ENCODE measurements at places on chromosomes 1 and 21.

- DNase-seq = no peak
These were observed 12.9 kb upstream of the NUF2 start for GRCh38 chr1:163308811-163309210.

DNA sequence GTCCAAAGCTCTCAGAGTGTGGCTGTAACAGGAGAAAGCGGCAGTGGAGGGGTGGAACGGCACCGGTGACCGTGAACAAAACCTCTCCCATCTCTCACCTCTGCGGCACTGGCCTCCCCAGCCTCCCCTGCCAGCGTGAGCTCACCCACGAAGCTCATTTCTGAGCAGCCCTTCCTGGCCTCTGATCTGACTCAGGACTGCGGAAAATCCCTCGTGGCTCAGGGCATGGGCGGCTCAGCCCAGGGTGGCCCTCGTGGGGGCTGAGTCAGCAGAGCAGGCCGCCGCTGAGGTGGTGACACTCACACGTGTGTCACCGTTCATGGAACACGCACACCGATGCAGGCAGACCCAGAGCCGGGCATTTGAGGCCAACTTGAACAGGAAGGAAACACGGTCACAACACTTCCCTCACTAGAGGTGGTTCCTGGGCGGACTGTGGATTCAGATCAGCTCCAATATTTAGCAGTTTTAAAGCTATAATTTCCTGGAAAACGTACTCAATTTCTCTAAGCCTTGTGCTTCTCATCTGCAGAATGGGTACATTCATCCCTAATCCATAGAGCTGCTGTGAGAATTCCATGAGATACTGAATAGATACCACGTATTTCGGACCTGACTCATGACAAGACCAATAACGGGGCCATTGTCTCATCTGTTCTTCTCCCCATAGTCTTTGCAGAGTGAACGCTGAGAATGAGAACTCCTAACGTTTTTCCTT, 115.0 kb upstream of the TMPRSS2 start:
- DNase-seq = no peak

DNA sequence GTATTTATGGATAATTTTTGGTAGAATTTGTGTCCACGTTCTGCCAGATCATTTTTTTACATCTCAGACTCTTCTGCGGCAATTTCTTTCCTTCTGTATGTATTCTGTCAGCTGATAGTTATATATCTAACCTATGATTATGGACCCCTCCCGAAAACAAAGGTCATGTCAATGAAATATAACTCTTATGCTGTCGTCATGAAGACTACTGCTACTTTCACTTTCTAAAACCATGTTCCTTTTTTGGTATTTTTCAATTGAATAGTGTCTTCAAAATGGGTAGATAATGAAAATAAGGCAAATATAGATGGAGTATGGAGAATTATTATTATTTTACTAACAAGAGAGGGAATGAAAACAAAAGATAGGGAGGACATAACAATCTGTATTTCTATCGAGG, 3.2 kb downstream of the ANGPTL1 start:
- DNase-seq = no peak

DNA sequence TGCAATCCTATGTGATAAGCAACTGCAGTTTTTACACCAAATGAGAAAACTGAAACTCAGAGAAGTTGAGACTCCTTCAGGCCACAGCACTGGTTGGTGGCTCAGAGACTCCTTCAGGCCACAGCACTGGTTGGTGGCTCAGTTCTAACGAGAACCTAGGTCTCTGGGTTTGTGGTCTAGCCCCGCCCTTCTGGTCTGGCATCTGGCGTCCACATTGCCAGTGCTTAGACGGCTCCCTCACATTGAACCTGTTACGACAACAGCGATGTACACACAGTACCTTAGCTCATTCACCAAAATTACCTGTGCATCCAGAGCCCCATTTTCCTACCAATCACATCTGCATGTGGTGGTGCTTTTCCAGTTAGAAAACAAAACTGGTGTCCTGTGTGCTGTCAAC, 66.1 kb downstream of the NID1 start:
- no peak for DNase-seq

GRCh38 chr1:110460253-110461220, 9.6 kb downstream of the PROK1 start:
- peak; percentile 86 for DNase-seq

DNA sequence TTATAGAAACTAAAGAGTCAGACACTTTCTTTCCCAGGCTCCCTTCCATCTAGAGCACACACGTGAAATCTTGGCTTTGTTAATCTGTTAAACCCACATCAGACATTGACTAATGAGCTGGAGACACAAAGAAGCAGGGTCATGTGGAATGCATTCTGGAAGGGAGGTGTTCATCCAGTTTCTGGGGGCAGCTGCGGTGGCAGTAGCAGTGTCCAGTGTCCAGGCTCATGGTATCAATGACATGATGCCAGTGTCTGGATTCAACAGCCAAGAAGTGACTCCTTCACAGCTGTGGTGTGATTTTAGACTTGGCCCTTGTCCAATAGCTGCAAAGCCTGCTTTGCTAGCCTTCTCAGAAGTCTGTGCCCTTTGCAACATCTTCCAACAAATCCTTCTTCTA, 95.2 kb downstream of the NTPCR start:
- DNase-seq = peak; percentile 49

GRCh38 chr1:56469640-56470371, 109.6 kb downstream of the PLPP3 start:
- DNase-seq = no peak

DNA sequence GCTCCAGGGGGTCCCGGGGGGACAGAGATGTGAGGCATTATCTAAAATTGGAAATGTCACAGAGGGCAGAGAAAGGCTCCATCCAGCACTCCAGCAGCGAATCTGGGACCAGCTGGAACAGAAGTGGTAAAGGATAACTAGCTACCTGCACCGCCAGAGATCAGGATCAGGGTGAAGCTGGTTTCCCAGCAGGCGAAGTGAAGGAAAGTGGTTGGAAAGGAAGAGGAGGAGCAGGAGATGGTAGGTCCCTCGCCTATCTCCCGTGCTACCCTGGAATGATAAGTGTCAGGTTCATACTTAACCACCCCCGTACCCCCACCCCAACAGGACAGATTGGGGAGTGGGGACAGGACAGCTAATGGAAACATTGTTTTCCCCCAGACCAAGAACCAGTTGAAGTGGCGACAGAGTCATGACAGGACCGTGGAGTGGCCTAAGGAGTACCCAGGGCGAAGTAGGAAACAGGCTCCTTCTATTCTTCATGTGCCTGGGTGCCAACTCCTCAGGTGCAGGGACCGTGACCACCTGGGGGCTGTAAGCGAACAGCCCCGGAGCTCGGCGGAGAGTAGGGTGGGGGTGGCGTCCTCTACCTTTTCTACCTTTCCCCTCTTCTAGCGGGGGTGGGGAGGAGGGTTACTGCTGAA, 717 bp downstream of the B4GALT3 start:
- DNase-seq = peak; percentile 24

DNA sequence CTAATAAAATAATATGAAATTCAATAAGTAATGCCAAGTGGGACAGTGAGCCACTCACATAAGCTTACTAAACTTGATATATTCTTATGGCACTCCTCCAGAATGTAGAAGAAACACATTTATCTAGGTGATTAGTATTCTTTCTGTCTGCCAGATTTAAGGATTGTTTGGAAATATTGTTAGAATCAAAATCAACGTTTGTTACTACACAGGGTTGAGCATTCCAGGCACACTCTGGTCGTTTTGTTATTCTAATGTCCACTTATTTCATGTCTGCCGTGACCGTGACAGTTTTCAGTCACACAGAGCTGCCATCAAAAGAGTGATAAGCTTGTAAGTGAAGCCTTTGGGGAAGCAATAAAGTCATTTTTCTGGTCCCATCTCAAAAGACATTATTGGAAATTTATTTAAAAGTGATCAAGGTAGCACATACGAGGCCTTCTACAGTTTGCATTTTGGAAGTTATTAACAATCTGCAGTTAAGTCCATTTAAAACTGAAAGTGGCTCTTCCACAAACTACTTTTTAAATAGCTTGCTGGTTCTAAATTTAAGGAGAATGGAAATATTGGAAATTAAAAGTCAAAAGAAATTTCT, 38.0 kb downstream of the NFIA start:
- no peak for DNase-seq

DNA sequence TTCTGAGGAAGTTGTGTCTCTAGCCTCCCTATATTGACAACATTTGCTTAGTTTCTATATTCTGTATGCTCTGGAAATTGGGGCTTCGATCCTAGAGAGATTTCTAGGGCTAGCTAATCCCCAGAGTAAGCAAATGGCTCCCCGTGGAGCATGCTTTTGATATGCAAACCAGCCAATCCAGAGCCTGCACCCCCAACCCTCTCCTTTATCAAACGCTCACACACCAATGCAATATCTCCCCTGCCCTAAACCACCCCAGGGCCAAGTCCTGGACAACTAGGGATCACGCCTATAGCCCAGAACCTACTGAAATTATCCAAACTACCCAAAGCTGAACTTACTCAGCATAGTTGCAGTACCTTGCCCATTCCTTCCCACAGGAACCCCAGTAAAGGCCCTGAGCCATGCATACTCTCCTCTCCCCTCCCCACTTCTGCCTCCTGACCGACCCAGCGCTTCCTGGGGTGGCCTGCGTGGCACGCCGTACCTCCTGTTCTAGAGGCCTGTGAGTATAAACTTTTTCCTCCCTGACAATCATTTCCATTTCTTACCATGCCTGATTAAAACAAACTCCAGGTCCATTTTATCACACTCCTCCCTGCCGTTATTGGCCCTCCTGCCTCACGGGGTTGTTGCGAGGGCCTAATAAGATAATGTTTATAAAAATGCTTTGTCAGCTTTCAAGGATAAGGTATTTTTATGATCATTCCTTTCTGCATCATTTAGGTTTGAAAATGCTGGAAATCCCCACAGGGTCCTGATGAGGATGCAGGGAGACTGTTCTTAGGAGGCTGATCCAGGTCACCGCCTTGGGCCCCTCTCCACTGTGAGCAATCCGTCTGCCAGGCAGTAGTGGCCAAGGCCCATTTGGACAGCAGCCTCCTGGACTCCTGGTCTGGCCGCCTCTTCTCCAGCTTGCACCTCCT, 102.7 kb downstream of the TENT5C start:
- peak; percentile 68 for DNase-seq

DNA sequence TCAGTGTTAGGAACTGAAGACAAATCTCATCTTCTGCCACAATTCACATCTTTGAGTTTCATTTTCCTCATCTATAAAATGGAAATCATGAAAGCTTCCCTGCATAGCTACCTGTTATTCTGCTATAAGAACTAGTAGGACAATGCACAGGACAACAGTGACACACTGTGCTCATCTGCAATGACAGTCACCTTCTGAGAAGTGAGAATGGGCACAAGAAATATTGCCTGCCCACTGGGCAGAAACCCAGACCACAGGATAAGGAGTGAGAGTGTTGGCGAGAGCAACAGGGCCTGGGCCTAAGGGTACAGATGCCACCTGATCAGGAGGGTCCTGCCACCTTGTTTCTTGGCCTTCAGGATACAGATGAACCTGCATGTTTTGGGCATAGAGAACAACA, 23.3 kb upstream of the ARTN start:
- DNase-seq = no peak

GRCh38 chr1:111751906-111752575, 3.7 kb upstream of the DDX20 start:
- DNase-seq = no peak

DNA sequence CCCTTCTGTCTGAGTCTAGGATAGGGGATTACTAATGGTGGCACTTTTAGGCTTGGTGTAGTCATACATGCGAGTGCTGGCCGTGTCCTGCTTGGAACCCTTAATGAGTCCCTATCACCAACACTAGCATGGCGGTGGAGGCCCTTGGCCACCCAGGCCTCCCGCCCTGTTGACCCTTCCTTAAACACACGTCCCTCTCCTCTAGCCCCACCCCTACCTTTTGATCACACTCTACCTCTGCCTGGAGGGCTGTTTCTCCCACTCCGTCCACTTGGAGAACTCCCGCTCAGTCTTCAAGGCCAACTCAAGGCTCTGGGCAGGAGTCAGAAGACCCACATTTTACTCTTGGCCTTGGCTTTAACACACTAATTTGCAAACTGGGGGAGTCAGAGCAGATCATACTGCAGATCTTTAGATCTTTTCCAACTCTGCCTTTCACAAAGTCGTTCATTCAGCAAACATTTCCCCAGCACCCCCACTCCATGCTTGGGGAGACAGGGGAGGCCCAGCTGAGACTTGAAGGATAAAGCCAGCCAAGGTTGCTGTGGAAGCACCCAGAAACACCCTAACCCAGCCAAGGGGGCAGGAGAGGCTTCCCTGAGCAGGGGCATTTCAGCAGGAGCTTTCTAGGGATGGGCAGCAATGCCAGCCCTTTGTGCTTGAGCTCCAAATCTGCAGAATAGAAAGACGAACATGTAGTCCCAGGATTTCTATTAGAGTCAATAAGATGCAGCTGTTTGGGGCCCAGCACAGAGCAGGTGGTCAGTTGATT, 1.9 kb downstream of the PODN start:
- no peak for DNase-seq

GRCh38 chr1:14522077-14522925, 76.2 kb upstream of the KAZN start:
- no peak for DNase-seq

DNA sequence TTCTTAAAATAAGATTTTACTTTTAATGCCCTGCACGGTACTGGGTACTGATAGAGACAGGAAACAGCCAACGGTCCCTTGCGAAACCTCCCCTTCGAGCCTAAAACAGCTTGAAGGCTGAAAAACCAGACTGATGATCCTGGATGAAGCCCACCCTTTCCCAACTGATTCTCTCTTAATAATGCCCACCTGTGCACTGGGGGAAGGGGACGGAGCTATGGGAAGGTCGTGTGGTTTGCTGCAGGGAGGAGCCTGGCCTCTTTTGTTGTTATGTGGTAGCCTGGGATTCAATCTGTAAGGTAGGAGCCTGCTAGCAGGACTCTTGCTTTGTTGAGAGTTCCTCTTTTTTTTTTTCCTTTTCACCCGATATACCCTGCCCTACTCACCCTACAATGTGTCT, 25.6 kb downstream of the SAMSN1 start:
- no peak for DNase-seq

DNA sequence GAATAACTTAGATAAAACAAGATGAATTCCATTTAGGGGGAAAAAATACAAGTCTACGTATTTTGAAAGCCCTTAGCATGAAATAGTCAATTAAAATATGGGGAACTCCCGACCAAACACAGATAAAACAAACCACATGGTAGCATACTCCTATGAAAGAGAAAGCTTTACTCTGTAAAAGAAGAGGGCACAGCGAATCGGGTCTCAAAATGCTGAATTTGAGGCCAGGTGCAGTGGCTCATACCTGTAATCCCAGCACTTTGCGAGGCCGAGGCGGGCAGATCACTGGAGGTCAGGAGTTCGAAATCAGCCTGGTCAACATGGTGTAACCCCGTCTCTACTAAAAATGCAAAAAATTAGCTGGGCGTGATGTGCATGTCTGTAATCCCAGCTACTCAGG, 116.9 kb upstream of the TIAM1 start:
- DNase-seq = no peak

DNA sequence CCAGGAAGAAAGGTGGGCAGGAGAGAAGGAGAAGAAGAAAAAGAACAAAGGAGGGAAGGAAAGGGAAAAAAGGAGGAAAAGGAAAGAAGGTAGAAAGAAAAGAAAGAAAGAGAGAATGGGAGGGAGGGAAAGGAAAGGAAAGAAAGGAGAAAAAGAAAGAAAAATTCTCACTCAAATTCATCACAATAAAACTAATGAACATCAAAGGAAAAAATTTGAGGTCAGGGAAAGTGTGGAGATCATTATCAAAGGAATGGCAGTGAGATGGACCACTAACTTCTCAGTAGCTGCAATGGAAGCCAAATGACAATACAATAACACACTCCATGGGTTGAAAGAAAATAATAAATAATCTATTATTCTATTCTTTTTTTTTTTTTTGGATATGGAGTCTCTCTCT, 48.0 kb upstream of the JAK1 start:
- DNase-seq = no peak
